ENCODE measurements at places on chromosomes 2 and 18.

DNA sequence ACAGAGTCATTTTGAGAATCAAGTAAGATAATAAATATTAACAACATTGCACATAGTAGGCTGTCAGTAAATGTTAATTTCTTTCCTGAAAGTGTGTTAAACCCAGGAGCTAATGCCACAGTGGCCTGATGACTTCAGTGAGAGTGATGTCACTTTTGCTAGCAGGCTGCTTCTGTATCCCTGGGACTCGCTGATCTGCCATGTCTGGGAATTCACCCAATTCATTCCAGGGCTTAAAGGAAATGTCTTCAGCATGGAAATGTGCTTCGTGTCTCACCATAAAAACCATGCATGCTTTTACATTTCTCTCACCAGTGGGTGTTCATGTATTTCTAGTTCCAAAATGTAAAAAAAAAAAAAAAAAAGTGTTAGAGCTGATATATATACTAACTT is 56.8 kb upstream of the MAPRE3 start:
- no peak for DNase-seq

DNA sequence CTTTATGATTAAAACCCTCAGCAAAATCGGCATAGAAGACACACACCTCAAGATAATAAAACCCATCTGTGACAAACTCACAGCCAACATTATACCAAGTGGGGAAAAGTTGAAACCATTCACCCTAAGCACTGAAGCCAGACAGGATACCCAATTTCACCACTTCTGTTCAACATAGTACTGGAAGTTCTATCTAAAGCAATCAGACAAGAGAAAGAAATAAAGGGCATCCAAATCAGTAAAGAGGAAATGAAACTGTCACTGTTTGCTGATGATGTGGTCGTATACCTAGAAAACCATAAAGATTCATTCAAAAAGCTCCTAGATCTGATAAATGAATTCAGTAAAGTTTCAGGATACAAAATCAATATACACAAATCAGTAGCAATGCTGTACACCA is 16.4 kb upstream of the RPRD1A start:
- DNase-seq = no peak

DNA sequence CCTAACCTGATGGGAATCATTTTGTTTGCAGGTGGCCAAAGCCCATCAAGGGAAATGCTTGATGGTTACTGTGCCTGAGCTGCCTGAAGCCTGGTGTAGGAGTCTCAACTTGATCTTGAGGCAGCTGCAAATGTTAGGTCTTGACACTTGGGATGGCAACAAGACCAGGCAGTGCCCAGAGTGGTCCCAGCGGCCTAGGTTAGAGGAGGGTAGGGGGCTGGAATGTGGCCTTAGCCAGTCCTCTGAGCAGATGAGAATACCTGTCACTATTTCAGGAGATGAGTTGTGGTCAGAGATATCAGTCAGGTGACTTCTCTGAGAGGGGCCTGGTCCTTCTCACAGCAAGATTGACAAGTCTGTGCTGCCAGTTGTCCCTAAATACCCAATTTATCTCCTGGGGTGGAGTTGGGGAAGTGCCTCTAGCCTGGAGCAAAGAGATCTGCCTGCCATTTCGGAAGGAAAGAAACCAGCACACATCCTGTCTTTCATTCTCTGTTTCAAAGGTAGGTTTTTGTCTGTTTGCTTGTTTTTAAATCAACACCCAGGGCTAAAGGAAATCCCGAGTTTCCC is 13.4 kb downstream of the SPTBN1 start:
- no peak for DNase-seq

- DNase-seq = no peak
These were observed 21.4 kb upstream of the CCBE1 start for GRCh38 chr18:59718464-59719157.

DNA sequence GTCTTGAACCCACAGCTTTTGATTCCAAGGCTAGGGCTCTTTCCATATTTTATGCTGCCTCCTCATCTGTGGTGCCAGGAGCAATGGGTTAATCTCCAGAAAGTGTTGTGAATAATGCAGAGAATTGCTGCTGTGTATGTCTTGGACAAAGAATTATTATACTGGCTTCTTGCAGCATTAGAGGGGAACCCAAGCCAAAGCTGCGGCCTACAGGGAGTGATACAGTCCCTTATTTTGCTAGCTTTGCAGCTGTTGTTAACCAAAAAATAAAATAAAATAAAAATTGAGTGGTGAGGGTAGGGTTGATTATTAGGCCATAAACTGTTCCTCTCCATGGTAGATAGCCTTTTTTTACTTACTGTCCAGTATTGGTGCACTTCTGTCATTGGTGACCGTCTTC is 16.7 kb downstream of the WIPF1 start:
- DNase-seq = no peak

DNA sequence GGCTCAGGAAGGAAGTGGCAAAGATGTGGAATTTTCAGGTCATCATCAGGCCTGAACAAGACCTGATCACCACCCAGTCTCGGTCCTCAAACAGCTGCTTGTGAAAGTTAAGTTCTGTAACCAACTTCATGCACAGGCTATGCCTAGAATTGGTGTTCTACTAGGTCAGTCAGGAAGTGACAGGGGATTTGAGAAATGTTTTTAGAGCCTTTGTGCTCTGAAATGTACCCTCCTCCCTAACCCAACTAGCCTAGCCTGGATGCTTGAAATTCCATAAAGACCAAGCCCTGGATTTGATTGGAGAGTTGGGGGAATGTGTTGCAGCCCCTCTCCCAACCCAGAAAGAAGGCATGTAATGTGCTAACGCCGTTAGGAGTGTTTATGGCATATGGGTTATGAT is 63.3 kb downstream of the TGOLN2 start:
- DNase-seq = no peak

- DNase-seq = no peak
These were observed 22.4 kb downstream of the ALK start for GRCh38 chr2:29898999-29899398.

DNA sequence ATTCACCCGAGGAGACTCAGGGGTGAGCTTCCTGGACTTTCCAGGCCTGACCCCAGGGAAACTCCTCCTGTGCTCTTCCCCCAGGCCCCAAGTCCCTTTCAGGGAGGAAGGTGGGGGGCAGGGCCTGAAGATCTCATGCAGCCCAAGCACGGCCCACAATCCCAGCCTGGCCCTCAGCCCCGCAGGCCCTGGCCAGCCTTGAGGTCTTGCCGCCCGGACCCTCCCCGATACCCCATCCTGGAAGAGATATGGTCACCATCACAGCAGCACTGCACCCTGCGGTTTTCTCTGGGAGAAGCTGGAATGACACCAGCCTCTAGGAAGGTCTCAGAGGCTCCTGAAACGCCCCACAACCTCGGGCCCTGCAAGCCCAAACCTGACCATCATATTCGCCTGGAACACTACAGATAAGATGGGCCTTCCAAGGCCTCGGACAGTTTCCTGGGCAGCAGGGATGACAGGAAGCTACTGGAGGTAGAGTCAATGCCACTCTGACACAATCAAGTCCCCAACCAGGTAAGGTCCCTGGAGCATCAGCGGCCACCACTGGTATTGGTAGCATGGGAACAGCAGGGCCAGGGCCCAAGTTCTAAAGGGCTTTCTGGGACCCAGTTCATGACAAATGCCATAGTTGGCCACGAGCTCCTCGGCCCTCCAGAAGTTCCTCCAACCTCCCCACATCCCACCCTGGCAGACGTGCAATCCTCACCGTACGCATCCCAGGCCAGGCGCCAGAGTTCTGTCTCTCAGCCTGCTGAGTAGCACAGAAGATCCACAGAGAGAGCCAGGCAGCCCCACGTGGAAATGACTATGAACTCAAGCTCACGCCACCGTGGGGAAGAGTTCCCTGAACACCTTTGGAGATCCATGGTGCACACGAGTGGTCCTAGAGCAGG is 8.6 kb downstream of the SDC1 start:
- DNase-seq = no peak

DNA sequence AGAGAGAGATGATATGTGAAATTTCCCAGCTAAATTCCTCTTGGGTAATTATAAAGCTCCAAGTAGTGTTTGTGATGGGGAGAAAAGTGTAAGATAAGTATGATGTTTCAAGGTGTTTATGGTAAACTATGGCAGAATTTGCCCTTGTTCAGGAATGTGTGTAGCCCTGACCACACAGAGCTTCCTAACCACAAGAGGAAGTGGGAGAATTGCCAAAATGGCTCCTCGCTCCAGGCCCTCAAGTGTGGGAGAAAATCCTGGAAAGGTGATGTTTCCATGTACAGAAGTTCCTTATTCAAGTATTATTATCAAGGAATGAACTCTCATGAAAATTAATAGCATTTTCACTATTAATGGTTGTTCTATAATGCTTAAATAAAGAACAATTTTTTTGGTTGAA is 878.3 kb downstream of the TDRD15 start:
- DNase-seq = no peak

DNA sequence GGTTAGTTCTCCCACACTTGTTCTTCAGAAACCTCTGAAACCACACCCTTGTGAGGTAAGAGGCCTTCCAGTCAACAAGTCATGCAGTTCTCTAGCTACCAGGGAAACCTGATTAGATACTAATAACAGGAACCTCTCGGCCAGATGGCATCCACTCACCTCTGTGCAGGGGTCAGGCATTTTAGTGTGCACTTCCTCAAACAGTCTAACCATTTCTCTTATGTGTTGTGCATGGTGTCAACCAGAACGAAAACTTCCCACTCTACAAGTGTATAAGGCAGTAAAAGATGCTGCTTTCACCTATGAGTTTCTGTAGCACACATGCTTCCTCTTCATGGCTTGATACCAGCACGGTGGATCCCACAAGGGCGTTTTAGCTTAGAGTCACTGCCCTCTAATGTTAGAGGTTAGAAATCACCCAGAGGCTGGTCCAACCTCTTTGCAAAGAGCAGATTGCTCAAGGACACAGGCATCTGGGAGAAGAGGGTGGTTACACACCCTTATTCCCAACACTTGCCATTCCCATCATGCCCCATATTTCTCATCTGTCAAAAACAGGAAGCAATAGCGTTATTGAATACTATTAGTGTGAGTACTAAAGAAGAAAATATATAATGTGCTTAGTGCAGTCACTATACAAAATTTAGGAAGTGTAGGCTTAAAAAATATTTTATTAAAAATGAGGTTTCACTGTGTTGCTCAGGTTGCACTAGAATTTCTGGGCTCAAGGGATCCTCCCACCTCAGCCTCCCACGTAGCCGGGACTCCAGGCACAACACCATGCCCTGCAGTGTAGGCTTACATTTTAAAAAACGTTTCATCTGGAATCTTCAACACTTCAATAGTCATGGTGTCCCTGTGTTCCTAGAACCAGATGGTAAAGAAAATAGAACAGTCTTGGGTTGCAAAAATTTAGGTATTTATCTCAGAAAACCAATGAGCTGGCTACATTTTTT is 34.5 kb upstream of the RAB31 start:
- peak; percentile 1 for DNase-seq

DNA sequence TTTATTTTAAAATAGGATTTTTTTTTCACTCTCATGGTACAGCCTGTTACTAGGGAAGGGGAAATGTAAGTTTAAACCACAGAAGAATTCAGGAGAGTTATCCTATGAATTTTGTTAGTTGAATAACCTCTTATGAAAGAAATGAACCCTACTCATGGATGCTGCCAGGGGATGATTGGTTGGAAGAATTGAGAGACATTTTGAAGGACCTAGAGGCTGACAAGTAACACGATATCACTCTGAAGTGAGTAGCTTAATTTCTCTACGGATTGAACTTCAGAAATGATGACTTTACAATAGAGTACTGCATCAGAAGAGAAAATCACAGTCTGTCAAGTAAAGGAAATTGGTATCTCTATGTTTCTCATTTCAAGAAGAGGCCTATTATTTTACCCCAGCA is 1346.2 kb downstream of the SUCLG1 start:
- DNase-seq = no peak
